Activated CD8-positive, alpha-beta T cell treated with anti-CD3 and anti-CD28 coated beads for 36 hours (primary cell): ENCODE measurements at places on chromosomes 4 and X. TPM values are rescaled to one million over a fixed set of nuclear protein-coding genes. Genes with fewer than 3 reads are reported as not detected.

Gene RPS6KA6
- total RNA-seq: not detected

GRCh38 chr4:113024388-113024787, 25.1 kb upstream of the ANK2 start:
- H3K4me1 ChIP-seq: no peaks in the 10 kb centered on the region
- peaks cover 3% of the 10 kb centered on the region for H3K27me3 ChIP-seq
- H3K36me3 ChIP-seq: no peaks in the 10 kb centered on the region
- no peak overlapping the region for H3K27ac ChIP-seq

Gene ZCCHC12
- not detected for total RNA-seq

GRCh38 chr4:156223985-156224384, 270.3 kb upstream of the CTSO start:
- H3K27me3 ChIP-seq: no peaks in the 10 kb centered on the region
- no peaks in the 10 kb centered on the region for H3K36me3 ChIP-seq
- no peak overlapping the region for H3K27ac ChIP-seq
- H3K4me3 ChIP-seq: no peak overlapping the region
- no peaks in the 10 kb centered on the region for H3K4me1 ChIP-seq

DNA sequence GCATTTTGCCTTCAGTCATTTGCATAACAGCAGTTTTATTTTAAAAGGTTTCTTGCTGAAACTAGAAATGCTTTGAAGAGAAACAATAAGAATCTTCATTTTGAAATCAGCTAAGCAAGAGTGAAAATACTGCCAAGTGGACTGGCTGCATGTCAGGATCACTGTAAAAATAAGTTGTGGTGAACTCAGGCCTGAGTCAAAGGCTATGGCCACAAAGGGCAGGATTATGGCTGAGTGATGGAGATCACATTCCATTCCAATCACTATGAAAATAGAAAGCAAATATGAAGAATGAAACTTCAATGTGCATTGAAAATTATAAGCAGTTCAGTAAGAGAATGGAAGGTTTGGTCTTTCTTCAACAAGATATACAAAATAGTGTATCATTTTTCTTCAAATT, 224.5 kb downstream of the PCDH18 start:
- no peaks in the 10 kb centered on the region for H3K36me3 ChIP-seq
- no peak overlapping the region for H3K4me3 ChIP-seq
- no peaks in the 10 kb centered on the region for H3K27me3 ChIP-seq
- H3K27ac ChIP-seq: no peak overlapping the region
- no peaks in the 10 kb centered on the region for H3K4me1 ChIP-seq
